ENCODE measurements at places on chromosomes 2 and 18.
A peak's percentile ranks its signal among the peaks of the same experiment; 100 is the strongest.

DNA sequence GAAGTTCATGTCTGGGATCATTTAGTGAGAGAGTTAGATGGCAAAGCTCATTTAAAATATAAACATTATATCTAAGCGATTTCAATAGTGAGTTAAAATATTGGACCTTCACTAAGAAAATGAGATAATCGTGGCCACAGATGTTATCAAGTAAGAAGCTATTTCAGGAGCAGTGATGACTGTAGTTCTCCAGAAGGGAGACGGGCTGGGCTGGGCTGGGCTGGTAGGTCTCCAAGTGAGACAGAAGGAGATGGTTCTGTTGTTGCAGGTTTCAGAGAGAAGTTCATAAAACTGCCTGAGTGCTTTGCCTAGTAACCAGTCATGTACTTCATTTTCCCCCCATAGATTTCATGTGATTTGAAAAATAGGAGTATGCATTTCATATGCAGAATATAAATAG is 130.1 kb upstream of the DAPL1 start:
- no peak for DNase-seq

DNA sequence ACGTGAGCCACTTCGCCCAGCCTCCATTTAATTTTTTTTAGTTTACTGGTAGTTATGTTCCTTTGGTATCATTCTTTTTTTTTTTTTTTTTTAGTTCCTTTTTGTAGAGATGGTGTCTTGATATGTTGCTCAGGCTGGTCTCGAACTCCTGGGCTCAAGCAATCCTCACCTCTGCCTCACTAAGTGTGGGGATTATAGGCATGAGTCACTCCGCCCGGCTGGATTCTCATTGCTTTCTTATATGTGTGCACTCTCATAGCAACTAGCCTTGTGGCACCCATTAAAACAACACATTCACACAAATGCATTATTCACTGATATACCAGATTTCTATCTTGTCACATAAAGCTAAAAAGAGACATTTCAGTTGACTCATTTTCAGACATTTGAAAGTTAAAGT is 4.2 kb downstream of the TTC27 start:
- peak; percentile 42 for DNase-seq

- DNase-seq = no peak
Observed at GRCh38 chr2:453132-453531, 165.2 kb upstream of the ALKAL2 start.

- DNase-seq = peak; percentile 50
Observed at GRCh38 chr18:10442551-10442971, 11.9 kb upstream of the APCDD1 start.

- no peak for DNase-seq
Observed at GRCh38 chr2:54029721-54030395, 59.1 kb upstream of the PSME4 start.

GRCh38 chr18:22286585-22286984 is 117.2 kb downstream of the GATA6 start:
- DNase-seq = no peak

- peak; percentile 53 for DNase-seq
Observed at GRCh38 chr2:44275927-44276303, 635 bp downstream of the SLC3A1 start.

DNA sequence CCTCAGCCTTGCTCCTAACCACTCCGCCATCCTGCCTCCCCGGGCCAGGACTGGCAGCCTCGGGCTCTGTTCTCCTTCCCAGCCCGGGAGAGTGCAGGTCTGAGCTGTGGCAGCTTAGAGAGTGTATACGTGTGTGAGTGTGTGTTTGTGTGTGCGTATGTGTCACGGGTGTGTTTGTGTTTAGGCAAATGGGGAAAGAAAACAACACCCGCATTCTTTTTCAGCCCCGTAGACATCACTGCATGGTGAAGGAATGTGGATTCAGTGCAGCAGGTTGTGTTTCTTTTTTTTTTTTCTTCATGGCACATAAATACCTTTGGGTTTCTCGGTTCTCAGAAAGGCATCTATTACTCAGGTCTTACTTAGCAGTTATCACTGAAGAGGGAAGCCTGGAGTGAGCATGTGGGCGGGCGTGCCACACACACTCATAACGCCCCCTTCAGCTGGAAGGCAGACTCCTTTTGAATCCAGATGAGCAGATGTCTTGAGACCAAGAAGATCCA is 44.2 kb downstream of the GLI2 start:
- DNase-seq = peak; percentile 88

DNA sequence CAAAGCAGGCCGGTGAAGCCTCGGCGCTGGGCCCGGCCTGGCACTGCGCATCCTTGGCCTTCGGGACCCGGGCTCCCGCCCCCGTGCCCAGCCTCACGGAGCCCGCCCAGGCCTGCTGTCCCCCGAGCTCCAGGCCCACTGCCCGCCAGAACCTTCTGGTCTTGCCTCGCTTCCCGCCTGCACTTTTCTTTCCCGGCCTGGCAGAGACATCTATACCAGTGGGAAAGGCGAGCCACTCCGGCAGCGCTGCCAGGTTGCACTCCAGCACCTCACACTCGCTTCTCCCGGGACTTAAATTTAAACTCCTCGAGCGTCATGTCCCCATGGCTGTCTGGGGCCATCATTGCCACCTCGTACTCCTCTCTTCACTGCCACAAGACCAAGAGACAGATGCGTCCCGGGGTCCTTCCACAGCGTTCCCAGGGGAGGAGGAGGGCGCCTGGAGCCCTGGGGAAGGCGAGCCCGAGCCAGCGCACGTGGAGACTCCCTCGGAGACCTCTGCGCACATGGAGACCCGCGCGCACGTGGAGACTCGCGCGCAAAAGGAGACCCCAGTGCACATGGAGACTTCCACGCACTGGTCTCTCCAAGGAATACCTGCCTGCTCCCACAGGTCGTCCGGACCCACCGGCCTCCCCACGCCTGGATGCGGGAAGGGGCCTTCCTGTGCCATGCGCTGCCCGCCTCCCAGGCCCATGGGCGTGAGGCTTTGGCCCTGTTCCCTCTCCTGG is 253.1 kb upstream of the SALL3 start:
- no peak for DNase-seq

DNA sequence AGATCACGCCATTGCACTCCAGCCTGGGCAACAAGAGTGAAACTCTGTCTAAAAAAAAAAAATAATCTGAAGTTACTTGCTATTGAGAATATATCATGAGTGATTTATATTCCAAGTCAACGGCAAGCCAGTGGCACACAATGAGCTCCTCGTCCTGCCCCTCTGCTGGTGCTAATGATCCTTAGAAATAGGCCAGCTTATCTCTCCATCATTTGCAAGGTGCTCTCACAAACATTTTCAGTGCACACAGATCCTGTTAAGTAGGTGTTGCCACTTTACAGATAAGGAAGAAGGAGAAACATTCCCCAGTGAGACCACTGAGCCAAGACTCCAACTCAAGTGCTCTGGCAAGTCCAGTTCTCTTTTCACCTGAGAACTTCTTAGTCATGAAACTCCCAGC is 91.3 kb upstream of the GPR45 start:
- DNase-seq = no peak

DNA sequence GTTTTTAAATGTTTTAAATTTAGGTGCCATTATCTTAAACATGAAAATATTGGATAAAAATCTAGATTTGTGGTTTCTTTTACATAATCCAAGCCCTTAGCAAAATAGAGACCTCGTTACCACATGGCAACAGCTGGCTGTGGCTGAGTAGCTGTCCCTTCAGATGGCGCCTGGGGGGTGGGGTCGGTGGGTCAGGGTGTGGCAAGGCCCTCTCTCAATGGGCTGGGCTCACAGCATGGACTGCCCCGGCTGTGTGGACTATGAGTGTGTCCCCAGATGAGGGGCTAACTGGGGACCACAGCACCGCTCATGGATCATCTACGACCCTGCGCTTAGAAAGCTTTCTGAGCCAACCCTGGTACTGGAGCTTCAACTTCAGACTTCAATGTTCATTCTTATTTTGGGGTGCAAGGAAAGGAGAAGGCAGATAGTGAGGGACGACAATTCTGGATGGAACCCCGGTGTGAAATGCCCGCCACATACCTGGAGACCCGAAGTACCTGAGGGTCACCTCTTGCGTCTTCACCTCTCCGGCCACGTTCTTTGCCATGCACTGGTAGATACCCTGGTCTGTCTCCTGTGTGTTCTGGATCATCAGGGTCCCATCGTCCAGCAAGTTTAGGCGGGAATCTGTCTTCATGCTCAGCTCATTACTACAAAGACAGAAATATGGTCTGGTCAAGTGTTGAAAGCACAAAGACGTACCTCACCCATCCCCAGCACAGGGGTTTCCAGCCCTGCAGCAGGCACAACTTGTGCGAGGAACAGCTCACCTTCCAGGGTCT is 71.0 kb downstream of the PXDN start:
- DNase-seq = no peak

DNA sequence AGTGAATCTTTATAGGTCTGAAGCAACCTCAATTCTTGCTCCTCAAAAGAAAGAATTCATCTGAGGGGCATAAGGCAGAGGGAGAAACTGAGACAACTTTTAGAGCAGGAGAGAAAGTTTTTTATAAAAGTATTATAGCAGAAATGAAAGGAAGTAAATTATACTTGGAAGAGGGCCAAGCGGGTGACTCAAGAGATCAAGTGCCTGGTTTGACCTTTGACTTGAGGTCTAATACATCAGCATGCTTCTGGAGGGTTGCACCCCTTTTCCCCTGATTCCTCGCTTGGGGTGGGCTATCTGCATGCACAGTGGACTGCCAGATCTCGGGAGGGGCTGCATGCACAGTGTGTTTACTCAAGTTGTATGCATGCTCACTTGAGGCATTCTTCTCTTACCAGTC is 268.5 kb upstream of the LRATD1 start:
- no peak for DNase-seq

GRCh38 chr2:61924895-61925663 is 19.6 kb downstream of the COMMD1 start:
- no peak for DNase-seq

- DNase-seq = peak; percentile 77
Observed at GRCh38 chr2:111116843-111117597, 3.7 kb upstream of the BCL2L11 start.

DNA sequence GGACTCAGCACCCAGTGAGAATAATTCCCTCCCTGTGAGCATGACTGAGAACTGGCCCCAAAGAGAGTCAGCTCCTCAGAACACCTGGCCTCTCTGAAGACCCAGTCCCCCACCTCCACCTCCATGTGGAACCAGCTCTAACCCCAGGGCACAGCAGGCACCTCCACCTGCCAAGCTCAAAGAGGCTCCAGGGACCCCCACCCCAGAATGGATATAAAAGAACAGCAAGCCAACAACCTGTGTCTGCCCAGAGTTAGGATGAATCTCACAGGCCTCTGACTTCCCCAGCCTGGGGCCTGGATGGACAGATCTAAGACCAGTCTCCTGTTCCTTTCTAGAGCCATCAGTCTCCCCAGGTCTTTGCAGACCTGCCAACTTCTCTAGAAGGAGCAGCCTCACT is 498.5 kb downstream of the EIPR1 start:
- DNase-seq = no peak

GRCh38 chr2:180442860-180443644 is 436.0 kb upstream of the CWC22 start:
- DNase-seq = no peak

DNA sequence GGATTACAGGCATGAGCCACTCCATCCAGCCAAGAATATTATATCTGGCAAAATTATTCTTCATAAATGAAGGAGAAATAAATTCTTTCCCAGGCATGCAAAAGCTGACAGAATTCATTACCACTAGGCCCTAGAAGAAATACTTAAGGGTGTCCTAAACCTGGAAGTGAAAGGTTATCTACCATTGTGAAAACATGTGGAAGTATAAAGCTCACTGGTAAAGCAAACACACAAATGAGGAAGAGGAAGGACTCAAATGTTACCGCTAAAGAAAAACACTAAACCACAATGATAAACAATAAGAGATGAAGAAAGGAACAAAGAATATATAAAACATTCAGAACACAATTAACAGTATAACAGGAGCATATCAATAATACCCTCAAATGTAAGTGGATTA is 171.8 kb downstream of the CAMKMT start:
- no peak for DNase-seq

- peak; percentile 14 for DNase-seq
Observed at GRCh38 chr18:45328811-45329210, 286.5 kb upstream of the SLC14A2 start.

DNA sequence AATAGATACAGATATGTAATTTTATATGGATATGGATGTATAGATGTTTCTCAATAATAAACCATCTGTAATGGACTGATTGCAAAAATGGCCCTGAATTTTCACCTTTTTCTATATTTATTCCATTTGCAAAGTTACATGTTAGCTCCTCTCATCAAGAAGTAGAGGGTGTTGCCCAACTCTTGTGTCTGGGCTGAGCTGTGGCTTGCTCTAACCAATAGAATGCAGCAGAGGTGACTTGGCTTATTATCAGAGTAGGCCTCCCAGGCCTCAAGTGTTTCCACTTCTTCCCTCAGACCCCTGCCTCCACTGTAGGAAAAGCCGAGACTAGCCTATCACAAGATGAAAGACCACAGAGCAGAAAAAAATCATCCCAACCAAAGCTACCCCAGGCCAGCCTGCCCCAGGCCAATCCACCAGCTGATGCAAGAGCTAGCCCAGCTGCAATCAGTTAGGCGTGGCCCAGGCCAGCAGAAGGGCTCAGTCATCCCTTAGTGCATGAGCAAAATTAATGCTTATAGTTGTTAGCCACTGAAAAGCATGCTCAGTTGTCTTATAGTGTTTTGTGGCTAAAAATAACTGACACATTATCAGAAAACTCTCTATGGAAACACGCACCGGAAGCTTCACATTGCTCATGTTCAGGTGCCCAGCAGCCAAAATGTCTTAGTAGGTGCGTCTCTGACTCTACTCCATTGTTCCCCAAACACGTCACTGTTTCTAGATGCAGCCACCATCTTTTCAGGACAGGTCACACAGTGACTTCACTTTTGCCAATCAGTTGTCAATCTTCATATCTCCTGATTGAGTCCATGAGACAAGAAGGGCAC is 464.0 kb downstream of the FBXO15 start:
- DNase-seq = peak; percentile 22

GRCh38 chr2:217552081-217552480 is 450.7 kb downstream of the TNS1 start:
- DNase-seq = peak; percentile 23

DNA sequence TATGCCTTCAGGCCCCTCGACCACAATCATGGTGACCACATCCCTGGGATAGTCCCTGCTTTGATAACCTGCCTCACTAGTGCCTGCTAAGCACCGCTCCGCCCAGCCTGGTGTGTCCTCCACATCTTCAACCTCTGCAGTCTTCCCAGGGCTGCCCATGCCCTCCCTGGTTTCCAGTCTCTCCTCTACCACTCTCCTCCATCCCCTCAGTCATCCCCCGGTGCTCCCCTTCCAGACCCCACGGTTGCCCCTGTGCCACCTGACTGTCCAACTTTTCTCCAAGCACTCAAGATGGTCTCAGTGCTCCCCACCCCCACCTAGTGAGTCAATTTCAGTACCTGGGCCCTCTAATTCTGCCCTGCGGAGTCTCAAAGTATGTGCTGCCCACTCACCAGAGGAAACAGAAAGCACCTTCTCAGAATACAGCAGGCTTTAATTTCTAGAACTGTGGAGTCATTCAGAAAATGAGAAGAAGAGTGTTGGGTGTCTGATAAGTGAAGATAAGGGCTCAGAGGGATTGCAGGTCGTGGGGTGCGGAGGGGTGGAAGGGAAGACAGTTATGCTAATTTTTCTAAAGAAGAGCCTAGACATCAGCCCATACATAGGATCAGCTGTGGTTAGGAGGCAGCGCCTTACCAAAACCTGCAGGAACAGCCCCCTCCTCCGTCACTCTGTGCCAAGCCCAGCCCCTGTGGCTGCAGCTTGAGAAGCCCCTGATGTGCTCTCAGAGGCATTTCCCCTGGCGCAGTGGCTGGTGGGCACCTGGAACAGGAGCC is 53.6 kb upstream of the CAB39 start:
- DNase-seq = no peak
